ENCODE measurements at places on chromosomes 2 and 18. TPM values are rescaled to one million over a fixed set of nuclear protein-coding genes. Genes with fewer than 3 reads are reported as not detected.

Gene GRP
- total RNA-seq, result not detected

Gene SLC9A4
- 0.10 TPM for total RNA-seq

Gene ANKZF1
- total RNA-seq, result 92.0 TPM

Gene SATB2
- 0.02 TPM for total RNA-seq

Gene MYCN
- total RNA-seq, result not detected

Gene VPS54
- total RNA-seq, result 17.4 TPM

Gene EFHD1
- total RNA-seq, result 0.50 TPM

Gene SERPINB4
- total RNA-seq, result not detected

Gene NYAP2
- total RNA-seq, result not detected

Gene ZNF516
- 3.9 TPM for total RNA-seq

Gene C1QL2
- total RNA-seq, result not detected

Gene LRRC30
- not detected for total RNA-seq

Gene IL1RN
- 0.37 TPM for total RNA-seq

Gene XDH
- total RNA-seq, result 0.15 TPM

Gene RTP5
- not detected for total RNA-seq

Gene SERPINB11
- total RNA-seq, result not detected

Gene CD8B2
- total RNA-seq, result not detected

Gene FBXO36
- total RNA-seq, result 0.82 TPM

Gene CASP10
- 49.6 TPM for total RNA-seq

Gene BOK
- total RNA-seq, result not detected

Gene FBLN7
- 7.9 TPM for total RNA-seq

Gene ACVR1C
- 2.2 TPM for total RNA-seq

Gene CCDC74B
- total RNA-seq, result 1.7 TPM

Gene UGT1A5
- not detected for total RNA-seq
